ENCODE measurements at places on chromosomes 5 and 9.

DNA sequence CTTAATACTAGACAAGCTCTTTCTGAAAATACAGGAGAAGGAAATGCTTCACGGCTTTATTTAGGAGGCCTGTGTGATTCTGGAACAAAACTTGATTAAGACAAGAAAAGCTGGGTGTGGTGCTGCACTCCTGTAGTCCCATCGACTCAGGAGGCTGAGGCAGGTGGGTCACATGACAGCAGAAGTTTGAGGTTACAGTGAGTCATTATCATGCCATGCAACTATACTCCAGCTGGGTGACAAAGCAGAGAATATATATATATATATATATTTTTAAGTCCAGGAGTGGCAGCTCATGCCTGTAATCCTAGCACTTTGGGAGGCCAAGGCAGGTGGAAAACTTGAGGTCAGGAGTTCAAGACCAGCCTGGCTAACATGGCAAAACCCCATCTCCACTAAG, 33.1 kb upstream of the SPIN1 start:
- no peak for DNase-seq

DNA sequence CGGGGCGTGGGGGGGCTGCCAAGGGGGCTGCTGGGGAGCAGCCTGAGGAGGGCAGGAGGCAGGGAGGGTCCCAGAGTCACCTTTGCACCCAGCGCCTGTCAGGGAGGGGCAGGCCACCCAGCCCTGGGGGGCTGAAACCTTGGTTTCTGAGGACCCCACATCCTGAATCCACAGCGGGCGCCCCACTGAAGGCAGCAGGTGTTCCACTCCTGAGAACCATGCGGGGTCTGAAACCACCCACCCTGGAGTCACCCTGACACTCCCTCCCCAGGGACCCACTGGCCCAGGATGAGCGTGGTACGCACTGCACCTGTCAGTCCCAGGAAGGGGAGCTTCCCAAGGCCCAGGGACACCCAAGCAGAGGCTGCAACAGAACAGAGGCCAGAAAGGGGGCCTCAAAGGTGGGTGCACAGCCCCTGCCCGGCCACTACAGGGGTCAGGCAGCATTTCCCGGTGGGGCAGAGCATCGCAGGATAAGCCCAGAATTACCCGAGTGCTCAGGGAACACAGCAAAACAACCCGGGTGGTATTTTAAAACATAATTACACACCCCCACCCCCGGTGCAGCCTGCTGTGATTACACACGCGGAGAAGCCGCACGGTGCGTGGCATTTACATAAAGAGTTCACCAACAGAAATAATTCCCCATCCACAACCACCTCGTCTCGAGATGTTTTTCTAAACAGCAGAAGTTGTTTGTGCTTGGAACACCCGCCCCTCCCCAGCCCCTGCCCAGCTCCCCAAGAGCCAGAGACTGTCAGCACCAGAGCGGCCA, 57.3 kb upstream of the UBAC1 start:
- no peak for DNase-seq

- DNase-seq = no peak
Measured at GRCh38 chr5:72093217-72093616, 14.1 kb upstream of the MAP1B start.

DNA sequence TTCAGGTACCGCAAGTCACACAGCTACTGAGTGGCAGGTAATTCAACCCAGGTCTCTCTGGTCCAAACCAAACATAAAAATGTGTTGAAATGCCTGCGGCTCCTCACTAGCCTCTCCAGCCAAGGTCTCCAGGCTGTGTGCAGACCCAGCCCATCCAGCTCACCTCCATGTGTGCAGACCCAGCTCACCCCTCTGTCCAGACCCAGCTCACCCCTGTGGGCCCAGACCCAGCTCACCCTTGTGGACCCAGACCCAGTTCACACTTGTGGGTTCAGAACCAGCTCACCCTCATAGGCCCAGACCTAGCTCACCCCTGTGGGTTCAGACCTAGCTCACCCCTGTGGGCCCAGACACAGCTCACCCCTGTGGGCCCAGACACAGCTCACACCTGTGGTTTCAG, 188.0 kb upstream of the ADCY2 start:
- no peak for DNase-seq

DNA sequence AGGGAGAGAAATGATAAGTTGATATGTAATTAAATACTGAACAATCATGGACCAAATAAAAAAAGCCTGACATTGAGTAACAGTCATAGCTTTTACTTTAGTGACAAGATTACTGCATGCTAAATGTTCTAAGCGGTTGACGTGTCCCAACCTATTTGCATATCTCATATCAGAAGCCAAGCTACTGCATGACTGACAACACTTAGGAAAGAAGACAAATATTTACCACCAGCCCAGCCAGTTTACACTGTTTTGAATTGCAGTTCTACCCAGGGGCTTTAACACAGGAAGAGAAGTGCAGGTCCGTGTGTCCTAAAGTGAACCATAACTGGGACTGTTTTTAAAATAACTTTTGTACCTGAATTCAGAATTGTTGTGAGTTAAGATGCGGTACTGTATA, 219.9 kb downstream of the PRDM9 start:
- no peak for DNase-seq

DNA sequence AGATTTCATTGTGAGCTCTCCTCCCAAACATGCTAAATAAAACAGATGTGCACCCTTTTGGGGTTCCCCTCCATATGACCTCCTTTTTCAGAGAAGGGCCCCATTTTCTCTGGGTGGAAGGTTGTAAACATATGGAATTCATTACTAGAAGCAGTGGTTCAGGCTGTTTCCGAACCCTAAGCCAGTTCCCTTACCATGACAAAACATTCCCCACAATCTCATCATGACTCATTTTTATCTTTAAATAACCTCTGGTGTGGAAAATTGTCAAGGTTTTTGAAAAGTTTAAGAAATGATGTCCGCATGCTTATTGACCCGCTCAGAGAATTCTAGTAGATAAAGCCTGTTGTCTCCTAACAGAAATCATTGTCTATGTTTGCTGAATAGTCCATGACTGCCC, 127.3 kb upstream of the PIK3R1 start:
- DNase-seq = no peak

DNA sequence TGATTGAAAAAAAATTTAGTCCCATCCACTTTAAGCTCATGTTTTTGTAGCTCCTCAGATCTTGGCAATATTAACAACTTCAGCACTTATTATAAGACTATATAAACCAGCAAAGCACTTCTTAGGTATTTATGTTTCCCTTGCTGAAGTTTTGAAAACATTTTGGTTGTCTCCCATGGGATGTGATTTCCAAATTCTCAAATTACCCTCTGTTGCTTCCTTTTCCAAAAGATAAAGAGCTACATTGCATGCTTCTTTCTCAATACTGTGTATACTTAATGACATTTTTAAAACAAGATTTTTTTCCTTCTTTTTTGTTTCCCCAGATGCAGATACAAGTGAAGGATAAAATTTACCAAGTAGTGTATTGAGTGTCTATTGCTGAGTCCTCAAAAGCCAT, 567.1 kb downstream of the CSNK1G3 start:
- DNase-seq = no peak

DNA sequence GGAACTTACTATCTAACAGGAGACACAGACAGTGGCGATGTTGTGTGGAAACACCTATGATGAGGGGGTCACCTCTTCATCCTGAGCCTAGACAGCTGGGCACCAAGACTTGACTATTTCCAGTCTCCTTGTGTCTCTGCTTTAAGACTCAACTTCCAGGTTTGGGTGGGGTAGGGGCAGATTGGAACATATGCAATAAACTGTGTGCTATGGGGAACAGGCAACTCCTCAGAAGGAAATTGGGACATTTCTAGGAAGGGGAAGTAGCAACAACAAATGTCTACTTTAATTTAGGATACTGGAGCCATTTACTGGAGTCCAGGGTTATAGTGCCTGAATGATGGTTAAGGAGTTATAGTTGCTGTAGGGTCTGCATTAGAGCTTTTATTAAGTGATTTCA, 57.3 kb downstream of the FGF18 start:
- no peak for DNase-seq

- no peak for DNase-seq
Measured at GRCh38 chr5:95331358-95331757, 46.5 kb upstream of the MCTP1 start.

- no peak for DNase-seq
Measured at GRCh38 chr9:125932012-125932411, 184.8 kb downstream of the PBX3 start.

DNA sequence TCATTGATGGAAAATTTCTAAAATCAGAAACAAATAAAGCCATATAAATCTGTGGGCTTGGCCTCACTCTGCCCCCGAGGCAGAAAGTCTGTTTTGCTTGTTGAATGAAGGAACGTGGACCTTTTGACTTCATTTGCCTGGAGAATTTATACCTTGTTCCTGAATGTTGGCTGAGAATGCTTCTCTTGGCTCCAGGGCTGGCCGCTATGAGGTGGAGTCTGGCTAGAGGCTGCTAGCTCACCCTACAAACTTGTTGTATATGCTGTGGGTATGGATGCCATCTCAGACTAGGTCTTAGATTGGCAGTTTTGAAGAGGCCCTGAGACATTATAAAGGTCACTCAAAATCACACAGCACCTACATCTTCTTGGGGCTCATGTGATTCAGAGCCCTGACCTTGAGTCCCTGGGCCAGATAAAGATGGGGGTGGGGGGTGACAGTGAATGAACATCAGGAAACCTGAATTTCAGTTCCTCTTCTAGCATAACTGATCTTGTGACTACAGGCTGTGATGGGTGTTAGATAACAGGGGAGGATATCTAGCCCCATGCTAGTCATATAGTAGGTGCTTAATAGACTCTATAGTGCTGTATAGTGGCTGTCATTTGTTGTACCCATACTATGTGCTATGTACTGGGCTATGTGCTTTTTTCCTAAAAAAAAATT, 2.8 kb downstream of the GM2A start:
- DNase-seq = no peak

DNA sequence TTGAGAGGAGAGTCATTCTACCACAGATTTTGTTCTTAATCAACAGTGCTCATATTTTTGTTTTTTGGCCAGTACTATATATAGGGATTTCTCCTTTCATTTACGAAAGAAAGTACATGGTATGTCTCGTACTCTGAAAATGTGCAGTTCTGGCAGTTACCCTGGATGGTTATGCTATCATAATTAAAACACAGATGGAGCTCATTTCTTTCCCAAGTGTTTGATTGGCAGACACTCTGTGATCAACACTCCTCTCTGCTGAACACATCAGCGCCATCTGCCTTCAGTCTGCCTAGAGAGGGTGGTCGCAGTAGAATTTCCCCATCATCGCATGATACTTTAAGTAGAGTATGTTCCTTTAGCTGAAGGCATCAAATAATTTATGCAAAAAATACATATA, 64.5 kb downstream of the PAM start:
- DNase-seq = no peak

DNA sequence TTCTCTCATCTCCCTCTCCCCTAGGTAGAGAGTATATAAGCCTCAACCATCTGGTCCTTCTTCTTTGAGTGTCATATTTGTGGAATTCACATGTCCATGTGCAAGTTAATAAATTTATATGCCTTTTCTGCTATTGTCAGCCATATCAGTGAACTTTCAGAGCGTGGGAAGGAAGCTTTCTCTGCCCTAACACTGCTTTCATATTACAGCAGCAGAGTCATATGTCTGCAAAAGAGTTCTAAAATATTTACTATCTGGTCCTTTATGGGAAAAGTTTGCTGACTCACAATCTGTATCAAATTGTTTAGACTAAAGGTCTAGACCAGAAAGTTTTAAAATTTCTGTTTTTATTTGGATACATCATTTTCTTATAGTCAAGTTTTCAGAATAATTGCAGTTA, 669.0 kb downstream of the LRRC70 start:
- DNase-seq = no peak

- DNase-seq = no peak
Measured at GRCh38 chr9:111715471-111715870, 54.1 kb downstream of the GNG10 start.

All from activated T-cell treated with anti-CD3 and anti-CD28 coated beads for 4 hours (primary cell).